ENCODE measurements at places on chromosomes 13 and 19.

DNA sequence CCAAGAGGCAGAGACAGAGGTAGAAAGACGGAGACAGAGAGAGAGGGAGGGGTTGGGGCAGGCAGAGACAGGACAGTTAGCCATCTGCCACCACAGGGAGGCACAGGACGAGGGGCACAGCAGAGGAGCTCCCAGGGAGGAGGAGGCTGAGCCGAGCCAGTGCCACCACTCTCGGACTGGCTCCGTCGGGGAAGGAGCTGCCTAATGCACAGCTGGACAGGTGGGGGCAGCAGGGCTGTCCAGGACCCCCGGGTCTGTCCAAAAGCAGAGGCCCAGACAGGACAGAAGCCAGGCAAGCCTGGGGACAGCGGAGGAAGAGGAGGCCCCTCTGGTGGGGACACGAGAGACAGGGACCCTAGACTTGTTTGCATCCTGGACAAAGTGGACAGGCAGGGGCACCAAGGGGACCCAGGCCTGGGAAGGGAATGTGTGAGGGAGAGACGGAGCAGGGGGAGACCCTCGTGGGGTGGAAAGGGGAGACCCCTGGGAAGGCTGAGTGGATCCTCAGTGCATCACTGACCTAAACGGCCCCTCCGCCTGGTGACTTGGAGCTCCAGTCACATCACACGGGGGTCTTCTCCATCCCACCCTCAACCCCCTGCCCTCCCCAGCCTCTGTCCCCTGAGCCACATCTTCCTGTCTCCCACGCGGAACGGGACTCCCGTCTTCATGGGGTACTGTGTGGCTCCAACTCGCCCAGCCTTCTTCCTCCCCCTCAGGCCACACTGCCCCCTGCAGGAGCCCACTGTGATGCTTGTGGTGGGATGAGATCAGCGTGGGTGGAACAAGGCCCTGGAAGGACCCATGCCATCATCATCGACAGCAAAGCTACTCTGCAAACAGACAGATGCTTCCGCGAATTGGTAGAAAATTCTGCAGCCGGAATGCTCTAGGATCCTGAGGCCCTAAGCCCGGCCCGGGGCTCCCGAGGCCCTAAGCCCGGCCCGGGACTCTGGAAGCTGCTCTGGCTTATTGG, 915 bp downstream of the F10 start:
- no peak for DNase-seq

DNA sequence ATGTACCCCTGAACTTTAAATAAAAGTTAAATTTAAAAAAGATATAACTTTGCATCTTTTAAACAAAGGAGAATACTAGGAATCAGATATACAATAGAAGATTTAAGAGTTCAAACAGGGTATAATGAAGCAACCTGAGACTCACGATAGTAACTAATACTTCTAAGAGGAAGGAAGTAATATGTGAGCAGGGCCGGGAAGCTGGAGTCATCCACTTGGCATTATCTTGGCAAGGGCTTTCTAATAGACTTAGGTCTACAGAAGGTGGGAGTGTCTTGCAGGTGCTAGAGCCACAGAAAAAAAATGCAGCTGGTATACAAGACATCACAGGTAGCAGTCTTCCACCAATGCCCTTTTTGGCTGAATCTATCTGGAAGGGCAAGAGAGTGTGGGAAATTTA, 231.9 kb downstream of the KCTD12 start:
- DNase-seq, result no peak

DNA sequence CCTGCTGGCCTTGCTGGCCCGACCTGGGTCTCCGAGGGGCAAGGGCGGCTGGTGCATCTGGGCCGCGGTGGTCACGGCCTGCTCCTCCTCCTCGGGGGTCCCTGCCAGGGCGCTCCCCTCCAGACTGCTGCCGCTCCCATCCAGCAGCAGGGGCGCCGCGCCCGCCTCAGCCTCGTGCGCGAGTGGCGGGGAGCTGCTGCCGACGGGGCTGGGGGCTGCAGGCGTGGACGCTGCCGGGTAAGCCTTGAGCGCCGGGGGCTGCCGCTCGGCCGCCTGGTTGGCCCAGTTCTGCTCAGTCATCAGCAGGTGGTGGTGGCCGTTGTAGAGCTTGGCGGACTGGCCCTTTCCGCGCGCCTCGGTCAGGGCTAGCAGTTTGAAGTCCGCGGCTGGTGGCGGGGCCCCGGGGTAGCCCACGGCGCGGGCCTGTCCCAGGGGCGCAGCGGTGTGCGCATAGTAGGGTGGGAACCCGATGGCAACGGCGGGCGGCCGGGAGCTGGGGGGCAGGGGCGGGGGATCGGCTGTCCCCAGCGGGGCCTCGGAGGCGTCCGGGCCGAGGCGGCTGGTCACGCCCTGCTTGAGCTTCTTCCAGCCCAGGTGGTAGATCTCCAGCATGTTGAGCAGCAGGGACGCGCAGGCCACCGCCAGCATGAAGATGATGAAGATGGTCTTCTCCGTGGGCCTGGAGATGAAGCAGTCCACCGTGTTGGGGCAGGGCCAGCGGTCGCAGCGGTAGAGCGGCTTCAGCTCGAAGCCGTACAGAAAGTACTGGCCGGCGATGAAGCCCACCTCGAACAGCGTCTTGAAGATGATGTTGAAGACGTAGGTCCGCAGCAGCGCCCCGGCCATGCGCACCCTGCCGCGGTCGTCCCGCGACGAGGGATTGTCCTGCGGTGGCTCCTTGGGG, 18.6 kb downstream of the GJA3 start:
- no peak for DNase-seq

DNA sequence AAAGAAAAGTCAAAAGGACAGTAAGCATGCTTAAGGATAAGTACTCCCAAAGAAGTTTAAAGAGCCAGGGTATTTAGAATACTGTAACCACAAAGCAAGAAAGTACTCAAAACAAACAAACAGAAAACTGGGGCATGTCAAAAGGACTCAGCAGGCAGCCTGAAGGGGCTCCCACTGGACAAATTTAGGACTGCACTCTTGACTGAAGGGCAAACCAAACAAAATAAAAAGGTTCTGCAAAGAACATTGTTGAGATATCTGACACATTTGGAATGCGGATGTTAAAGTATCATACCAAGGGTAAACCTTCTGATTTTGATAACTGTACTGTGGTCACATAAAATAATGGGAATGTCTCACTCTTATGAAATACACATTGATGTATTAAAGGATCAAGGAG, 157.4 kb downstream of the TNFSF13B start:
- peak; percentile 0 for DNase-seq

DNA sequence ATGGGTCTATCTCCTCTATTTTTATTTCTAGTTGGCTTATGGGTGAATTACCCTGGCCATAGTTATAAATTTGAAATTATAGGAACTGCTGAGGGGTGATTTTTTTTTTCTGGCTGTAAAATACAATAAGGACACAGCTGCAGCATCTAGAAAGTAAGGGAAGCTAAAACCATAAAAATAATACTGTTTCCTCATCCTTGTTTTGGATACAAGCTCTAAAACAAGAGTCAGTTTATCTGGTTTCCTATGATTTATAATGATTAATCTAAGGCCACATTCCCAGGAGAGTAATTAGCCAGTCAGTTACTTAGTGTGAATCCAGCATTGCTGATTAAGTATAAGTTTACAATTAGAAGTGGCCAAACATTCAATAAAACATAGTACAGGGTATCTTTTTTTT, 219.1 kb upstream of the NBEA start:
- no peak for DNase-seq

DNA sequence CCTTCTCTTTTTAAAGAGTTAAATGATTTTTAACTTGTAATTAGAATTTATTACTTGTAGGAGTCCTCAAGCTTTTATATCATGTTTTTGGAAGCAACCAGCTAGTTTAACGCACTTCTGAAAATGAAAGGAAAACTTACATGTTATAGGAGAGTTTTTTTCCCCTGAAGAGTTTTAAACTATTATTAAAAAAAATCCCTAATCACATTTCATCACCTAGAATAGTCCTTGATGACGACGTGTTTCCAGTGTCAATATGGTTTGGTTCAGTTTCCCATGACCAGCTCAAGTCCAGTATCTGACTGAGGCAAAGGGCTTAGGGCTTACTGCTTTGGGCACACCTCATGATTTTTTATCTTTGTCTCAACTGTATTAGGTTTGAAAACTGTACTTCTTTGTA, 36.0 kb downstream of the URI1 start:
- no peak for DNase-seq

- no peak for DNase-seq
These were observed 103.9 kb upstream of the OBI1 start for GRCh38 chr13:78762825-78763224.

GRCh38 chr13:30299786-30300185, 7.6 kb downstream of the KATNAL1 start:
- peak; percentile 26 for DNase-seq

DNA sequence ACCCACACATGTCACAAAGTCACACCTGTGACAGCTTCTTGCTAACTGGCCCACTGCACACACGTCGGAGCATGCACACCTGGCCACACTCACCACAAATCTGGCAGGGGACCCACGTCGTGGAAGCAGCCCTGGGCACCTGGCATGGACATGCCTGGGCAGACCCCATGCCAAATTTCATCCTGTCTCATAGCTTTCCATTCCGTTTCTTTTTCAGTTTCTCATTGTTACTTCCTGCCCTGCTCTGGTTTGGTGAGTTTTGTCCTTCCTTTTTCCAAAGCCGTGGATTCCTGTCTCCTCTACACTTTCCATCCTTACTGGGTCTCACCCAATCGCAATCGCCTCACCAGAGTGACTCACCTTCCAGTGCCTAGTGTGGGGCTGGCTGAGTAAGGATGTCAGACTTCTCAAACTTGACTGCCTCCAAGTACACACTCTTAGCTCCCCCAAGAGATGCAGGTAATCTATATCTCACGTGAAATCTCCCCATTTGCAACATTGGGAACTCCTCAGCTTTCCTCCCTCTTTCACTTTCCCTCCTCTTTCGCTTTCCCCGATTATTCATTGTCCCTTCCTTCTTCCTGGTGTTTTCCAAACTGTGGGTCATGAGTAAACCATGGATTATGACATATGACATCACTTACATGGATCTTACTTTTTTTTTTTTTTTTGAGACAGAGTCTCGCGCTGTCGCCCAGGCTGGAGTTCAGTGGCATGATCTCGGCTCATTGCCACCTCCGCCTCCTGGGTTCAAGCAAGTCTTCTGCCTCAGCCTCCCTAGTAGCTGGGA, 1.6 kb upstream of the BBC3 start:
- peak; percentile 86 for DNase-seq

- peak; percentile 57 for DNase-seq
These were observed 27.1 kb downstream of the ZNF714 start for GRCh38 chr19:21109116-21109515.

GRCh38 chr19:46656541-46656940, 4.4 kb downstream of the DACT3 start:
- DNase-seq, result no peak

DNA sequence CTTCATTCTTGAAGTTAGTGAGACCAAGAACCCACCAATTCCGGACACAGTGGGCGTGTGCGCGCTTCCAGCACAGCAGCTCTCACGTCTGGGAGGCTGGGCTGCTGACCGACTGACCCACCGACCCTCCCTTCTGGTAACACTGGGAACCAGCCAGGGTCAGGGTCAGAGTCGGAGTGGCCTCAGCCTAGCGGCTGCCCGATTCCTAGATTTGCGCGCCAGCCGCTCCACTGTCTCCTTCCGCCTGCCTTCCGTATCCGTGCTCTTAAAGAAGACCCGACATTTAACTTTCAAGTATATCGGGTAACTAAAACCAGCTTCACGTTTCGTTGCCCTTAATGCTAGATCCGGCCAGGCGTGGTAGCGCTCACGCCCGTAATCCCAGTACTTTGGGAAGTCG, 41.1 kb downstream of the SERP2 start:
- no peak for DNase-seq

DNA sequence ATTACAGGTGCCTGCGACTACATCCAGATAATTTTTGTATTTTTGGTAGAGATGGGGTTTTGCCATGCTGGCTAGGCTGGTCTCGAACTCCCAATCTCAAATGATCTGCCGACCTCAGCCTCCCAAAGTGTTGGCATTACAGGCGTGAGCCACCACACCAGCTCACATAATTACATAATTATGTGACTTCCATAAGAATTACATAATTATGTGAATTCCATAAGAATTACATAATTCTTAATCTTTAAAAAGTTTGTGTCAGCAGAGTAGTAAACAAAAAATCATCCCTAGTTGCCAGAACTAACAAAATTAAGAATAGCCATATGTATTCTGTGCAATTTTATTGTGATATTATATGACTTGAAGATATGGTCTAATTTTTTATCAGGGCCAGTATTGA, 25.6 kb downstream of the IFT88 start:
- no peak for DNase-seq

GRCh38 chr13:64078480-64078936, 2662.9 kb upstream of the PCDH20 start:
- no peak for DNase-seq

DNA sequence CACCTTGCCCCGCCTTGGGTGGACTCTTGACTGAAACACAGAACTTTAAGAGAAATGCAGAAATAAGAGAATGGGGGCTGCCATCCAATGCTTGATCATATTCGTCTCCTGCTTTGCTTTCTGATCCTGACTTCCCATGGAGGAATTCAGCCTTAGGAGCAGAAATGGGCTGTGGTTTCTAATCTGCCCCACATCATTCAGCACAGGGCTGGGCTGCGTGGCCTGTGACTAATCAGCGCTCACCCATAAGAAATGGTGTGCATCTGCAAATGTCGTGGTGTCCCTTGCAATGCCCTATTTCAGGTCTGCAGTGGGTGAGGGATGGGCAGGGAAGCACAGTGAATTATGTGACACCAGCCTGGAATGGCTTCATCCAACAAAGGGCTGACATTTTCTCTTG, 60.7 kb upstream of the URI1 start:
- DNase-seq, result peak; percentile 64

DNA sequence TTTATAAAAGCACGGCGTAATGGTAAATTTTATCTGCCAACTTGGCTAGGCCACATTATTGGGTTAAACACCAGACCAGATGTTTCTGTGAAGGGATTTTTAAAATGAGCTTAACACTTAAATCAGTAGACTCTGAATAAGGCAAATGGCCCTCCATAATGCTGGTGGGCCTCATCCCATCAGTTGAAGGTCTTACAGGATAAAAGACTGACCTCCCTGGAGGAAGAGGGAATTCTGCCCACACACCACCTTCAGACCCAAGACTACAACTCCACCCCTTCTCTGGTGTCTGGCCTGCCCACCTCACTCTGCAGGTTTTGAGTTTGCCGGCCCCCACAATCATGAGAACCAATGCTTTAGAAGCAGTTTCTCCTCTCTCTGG, 96.4 kb downstream of the COL4A1 start:
- DNase-seq, result no peak

DNA sequence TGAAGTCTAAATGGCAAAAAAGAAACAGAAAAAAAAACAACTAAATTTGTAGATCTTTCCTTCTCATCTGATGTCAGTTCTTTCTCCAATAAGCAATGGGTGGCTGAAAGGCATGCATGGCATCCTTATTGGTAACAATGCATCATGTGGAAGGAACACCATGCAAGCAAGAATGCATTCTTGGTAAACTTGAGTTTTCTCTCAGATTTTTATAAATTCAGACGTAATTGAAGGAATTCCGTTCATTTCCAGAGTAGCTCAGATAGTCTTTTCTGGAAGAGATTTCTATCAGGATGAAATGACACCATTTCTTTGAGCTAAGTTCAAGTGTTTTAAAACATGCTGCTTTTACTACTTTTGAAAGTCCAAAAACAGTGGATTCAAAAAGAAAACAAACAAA, 373.0 kb downstream of the COG6 start:
- DNase-seq, result no peak
